CD4-positive, CD25-positive, alpha-beta regulatory T cell (primary cell): ENCODE measurements at places on chromosomes 7 and 10.

DNA sequence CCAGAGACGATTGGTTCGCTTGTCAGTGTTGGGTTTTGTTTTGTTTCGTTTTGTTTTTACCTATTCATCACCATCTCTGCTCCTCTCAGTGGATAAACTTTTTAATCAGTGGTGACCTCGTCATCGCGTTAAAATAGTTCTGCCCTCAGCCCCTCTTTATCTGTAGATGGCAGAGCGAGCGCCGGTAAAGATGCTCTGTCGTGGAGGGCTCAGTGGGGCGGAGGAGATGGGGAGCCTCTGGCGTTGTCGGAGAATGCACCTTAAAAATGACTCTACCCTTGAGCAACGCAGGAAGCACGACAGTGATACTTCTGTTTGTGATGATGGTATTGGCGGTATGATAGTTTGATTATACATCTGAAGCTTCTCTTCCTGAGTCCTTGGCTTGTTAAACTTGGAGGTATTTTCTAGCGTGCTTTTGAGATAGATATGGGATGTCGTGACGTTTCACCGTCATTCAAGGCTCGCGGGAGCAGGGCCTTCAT lies 554 bp downstream of the CSGALNACT2 start:
- peak; percentile 59 for DNase-seq

- DNase-seq: no peak
Observed at GRCh38 chr10:58555170-58555929, 42.7 kb downstream of the BICC1 start.

DNA sequence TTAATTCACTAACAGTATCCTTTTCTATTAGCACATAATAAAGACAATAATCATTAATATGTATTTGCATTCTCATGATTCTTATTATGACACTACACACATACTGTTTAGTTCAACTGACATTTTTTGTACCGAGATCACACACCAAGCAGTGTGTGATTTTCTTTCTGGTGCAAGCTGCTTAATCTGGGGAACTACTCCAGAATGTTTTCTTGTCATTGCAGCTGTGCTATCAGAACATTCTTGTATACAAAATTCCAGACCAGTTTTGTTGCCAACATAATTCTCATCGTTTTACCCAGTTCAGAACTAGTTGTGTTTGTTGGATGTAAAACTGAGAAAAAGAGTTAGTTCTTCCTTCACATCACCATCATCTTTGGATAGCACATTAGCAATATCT lies 37.4 kb downstream of the VKORC1L1 start:
- no peak for DNase-seq

DNA sequence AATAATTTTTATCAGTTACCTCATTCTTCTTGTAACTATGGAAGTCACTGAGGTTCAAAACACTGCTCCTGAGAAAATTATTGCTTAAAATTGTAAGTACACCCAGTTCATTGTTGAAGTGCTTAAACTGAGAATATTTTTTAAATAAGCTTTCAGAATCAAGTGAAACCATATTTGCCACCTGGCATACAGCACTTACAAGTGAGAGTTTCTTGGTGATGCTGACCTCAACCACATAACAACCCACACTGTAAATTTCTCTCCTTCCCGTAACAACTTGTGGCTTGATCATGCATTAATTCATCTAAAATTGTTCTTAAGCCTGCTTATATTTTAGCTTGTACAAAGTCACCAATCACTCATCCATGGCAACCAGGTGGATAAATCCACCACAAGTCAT lies 34.0 kb downstream of the IMMP2L start:
- DNase-seq: no peak

DNA sequence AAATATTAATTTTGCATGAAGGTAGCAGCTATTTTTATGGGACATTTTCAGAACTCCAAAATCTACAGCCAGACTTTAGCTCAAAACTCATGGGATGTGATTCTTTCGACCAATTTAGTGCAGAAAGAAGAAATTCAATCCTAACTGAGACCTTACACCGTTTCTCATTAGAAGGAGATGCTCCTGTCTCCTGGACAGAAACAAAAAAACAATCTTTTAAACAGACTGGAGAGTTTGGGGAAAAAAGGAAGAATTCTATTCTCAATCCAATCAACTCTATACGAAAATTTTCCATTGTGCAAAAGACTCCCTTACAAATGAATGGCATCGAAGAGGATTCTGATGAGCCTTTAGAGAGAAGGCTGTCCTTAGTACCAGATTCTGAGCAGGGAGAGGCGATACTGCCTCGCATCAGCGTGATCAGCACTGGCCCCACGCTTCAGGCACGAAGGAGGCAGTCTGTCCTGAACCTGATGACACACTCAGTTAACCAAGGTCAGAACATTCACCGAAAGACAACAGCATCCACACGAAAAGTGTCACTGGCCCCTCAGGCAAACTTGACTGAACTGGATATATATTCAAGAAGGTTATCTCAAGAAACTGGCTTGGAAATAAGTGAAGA lies 112.3 kb downstream of the CFTR start:
- no peak for DNase-seq

DNA sequence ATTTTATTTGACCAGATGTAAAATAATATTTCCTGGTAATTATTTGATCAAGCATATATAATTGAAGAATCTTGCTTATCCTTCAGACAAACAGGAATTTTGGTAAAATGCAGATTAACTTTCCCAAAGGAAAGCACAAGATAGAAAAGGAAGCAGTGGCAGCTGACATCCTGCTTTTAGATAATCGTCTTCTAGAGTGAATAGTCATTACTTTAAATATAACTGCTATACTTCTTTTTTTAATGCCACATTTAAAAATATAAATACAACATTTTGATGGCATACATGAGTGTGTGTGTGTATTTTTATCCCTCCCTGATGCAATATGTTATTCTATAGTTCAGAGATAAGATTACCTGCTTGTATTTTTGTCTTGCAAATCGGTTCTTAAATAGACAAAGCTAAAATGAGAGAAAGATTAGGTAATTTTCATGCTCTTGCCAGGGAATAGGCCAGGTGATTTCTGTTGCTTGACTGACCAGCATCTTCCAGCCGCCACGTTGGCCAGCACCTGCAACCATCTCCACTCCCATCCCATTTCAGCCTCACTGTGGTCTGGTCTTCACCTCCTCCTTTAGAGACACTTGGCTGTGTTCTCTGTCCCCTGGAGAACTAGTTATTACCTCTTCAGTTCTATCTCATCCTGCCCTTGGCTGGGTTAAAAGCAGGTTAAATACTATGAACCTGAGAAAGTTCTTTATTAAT lies 58.1 kb downstream of the MDFIC start:
- DNase-seq: no peak

DNA sequence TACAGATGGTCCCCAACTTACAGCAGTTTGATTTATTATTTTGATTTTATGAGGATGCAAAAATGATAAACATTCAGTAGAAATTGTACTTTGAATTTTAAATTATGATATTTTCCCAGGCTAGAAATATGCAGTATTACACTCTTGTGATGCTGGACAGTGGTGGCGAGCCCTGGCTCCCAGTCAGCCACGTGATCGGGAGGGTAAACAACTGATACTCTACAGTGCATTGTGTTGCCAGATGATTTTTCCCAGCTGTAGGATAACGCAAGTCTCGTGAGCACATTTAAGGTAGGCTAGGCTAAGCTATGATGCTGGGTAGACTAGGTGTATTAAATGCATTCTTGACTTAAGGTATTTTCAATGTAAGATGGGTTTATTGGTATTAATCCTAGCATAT lies 865.2 kb downstream of the SORCS3 start:
- DNase-seq: no peak

DNA sequence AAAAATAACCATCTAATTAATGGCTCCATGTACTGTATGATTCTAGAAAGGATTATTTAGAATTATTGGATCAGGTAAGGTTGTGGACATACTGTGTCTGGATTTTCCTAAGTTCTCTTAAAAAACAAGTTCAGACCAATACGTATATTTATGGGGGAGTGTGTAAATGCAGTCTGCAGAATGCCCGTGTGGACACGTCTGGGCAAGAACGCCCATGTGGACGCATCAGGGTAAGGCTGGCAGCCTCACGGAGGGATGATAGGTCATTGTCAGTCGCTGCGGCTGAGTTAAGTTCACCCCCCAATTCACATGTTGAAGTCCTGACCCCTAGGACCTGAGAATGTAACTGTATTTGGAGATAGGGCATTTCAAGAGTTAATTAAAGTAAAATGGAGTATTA lies 160.0 kb upstream of the SHH start:
- no peak for DNase-seq

GRCh38 chr7:50156706-50157105 lies 63.7 kb upstream of the ZPBP start:
- DNase-seq: peak; percentile 27

DNA sequence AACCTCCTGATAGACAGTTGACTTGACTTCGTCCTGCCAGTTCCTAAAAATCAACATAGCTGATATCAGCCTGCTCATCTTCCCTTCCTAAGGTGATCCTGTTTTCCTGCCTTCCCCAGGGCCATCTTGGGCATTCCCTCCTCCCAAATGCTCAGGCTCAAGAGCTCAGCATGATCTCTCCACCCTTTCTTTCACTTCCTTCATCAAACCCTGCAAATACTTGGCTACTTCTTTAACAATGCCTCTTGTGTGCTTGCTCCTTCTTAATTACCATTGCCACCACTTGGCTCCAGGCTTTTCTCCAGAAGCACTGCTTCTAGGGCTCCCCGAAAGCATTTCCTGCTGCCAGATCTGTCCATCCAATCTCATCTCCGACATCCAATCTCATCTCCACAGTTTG lies 7.3 kb downstream of the FSCN3 start:
- DNase-seq: no peak

DNA sequence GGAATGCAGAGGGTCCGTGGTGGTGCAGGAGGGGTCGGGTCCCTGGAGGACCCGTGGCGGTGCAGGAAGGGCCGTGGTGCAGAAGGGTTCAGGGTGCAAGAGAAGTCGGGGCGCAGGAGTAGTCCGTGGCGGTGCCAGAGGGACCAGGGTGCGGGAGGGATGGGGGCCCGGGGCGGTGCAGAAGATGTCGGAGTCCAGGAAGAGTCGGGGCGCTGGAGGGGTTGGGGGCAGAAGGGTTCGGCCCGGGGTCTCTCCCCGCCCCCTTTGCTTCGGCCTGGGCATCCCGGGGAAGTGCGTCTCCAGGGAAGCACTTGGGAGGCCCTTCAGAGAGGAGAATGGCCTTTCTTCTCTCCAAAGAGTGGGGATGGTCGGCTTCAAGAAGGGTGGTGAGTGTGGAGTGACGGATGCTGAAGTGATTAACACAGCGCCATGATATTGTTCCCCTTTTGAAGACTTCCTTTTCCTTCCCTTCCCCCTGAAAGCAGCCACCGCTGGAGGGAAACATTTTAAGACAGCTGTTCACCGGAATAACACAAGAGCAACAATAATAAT lies 997 bp downstream of the WDR37 start:
- DNase-seq: no peak

GRCh38 chr7:44173911-44174693 lies 15.1 kb downstream of the GCK start:
- no peak for DNase-seq

DNA sequence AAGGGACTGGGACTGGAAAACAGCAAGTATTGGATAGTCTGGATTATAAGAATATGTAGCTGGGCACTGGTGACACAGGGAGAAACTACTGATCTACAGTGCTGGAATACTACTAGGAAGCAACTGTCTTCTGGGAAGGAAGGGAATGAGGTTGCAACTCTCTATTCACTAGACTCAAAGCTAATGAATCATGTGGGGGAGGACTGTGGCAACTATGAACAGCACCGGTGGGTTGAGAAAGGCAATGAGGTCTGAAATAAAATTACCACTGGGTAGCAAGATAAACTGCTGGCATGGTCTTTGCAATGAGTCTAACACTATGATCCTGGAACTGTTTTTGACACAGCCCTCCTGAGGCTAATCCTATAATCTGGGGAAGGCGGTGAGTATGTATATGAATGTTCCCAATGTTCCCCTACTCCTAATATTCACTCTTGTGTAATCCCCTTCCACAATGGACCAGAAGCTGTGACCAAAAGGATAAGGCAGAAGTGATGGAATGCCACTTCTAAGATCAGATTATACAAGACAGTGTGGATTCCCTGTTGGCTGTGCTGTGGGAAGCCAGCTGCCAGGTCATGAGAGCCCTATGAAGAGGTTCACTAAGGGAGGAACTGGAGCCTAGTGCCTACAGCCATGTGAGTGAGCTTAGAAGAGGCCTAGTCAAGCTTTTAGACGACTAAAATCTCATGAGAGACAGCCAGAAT lies 101.3 kb upstream of the DNAJB12 start:
- no peak for DNase-seq

GRCh38 chr10:14603534-14604102 lies 171.1 kb downstream of the FAM107B start:
- DNase-seq: no peak

- DNase-seq: no peak
Observed at GRCh38 chr10:133151543-133151972, 8.5 kb upstream of the KNDC1 start.

DNA sequence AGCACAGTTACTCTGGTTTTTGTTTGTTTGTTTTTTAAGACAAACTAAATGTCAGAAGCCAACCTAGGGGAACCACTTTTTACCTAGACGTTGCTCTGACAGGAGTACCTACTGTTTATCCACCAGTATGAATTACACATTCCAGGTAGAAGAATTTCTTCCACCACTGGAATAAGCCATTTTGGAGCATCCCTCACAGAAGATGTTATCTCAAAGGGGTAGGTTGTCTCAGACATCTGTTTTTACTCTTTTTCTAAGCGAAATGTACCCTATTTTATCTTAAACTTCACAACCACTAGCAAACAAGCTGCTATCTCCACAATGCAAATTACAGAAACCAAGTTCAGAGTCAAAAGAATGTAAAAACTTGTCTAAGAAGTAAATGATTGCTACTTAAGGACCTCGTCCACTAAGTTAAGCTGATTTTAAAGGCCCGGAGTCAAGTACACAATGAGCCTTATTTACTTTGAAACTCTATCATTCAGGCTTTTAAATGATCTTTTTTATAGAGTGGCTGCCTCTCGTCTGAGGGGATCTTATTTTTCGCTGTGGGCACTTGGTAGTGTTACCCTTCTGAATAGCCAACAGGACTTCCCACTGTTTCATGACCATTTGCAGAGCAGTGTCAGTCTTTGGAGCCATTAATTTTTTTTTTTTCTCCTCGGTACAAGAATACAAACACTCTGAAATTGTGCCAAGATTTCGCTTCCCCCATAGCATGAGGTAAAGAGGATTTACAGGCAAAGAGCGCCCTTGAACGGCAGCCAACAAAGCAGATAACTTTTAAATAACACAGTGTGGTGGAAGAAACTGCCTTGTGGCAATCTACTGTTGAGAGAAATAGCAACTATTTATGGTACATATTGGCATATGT lies 15.7 kb upstream of the ARMC3 start:
- no peak for DNase-seq

GRCh38 chr10:110524859-110525232 lies 27.1 kb downstream of the DUSP5 start:
- DNase-seq: no peak

- no peak for DNase-seq
Observed at GRCh38 chr10:71188201-71188600, 24.2 kb upstream of the UNC5B start.

DNA sequence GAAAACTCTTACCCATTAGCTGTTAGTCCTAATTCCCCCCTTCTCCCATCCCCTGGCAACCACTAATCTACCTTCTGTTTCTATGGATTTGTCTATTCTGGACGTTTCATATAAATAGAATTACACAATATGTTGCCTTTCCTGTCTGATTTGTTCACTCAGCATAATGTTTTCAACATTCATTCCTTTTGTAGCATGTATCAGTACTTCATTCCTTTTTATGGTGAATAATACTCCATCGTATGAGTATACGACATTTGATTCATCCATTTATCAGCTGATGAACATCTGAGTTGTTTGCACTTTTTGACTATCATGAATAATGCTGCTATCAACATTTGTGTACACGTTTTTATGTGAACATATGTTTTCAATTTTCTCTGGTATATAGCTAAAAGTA lies 4.4 kb upstream of the FRAT1 start:
- no peak for DNase-seq
